AG09319 (cell line): ENCODE measurements at places on chromosomes 4 and X.

- DNase-seq: peak; percentile 34
Observed at GRCh38 chr4:100095729-100096595, 94.3 kb downstream of the DDIT4L start.

DNA sequence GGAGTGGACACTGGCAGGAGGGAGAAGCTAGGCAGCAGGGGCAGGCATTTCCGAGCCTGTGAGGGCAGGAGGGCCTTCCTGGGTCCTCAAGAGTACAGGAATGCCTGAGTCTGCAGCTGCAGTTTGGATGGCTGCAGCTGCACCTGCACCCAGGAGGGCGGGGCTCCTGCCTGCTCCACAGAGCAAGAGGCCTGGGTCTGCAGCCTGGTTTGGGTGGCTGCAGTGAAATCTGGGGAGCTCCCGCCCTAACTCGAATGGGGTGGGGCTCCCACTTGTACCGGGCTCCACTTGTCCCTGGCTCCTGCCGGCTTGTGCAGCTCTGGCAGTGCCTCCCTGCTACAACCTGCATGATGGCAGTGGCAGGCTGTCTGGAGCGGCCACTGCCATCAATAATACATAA is 436.0 kb downstream of the ARHGAP24 start:
- no peak for DNase-seq

DNA sequence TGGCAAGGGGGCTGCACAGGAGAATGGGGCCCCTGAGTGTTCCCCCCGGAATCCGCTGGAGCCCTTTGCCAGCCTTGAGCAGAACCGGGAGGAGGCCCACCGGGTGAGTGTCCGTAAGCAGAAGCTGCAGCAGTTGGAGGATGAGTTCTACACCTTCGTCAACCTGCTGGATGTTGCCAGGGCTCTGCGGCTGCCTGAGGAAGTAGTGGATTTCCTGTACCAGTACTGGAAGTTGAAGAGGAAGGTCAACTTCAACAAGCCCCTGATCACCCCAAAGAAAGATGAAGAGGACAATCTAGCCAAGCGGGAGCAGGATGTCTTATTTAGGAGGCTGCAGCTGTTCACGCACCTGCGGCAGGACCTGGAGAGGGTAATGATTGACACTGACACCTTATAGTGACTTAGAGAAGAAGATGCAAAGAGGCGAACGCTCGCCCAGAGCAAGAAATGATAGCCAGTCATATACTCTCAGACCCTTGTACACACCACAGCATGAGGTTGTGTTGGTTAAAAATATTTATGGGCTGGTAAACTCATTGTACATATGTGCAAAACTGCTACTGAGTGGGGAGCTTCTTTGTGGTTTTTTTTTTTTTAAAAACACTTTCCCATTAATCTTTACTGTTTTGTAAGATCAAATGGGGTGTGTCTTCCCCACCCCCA is 52.5 kb downstream of the JADE1 start:
- DNase-seq: no peak

- DNase-seq: no peak
Observed at GRCh38 chrX:20235755-20236154, 31.0 kb downstream of the RPS6KA3 start.

DNA sequence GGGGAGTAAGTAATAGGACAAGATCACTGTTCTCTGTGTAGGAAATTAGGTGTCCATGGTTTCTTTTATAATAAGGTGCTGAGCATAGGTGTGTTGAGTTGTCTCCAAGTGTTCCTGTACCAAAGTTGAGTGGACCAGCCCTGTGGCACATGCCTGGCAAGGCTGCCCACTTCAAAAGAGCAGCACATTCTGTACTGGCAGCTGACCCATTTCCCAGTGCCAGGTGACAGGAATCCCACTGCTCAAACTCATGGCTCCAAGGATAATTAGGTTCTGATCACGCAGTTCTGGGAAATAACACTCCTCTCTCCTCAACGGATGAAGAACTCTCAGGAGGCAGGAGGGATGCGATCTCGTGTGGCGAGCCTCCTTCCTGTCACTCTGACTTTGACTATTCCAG is 12.8 kb upstream of the LGI2 start:
- DNase-seq: no peak

DNA sequence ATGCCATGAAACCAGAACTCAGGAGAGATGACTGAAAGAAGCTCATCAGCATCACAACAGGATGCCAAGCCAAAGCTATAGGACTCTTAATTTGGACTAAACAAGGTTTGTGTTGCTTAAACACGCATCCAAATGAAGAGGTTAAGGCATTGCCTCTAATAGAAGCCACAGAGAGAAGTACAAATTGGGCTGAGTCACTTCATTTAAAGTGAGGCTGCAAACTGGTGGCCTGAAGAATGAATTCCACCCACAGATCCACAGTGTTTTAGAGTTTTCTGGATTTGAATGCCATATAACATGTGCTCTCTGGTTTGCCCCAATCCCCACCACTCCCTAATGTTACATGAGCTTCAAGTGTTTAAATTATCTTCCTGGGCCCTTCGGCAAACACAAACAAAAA is 103.5 kb downstream of the FIP1L1 start:
- no peak for DNase-seq

DNA sequence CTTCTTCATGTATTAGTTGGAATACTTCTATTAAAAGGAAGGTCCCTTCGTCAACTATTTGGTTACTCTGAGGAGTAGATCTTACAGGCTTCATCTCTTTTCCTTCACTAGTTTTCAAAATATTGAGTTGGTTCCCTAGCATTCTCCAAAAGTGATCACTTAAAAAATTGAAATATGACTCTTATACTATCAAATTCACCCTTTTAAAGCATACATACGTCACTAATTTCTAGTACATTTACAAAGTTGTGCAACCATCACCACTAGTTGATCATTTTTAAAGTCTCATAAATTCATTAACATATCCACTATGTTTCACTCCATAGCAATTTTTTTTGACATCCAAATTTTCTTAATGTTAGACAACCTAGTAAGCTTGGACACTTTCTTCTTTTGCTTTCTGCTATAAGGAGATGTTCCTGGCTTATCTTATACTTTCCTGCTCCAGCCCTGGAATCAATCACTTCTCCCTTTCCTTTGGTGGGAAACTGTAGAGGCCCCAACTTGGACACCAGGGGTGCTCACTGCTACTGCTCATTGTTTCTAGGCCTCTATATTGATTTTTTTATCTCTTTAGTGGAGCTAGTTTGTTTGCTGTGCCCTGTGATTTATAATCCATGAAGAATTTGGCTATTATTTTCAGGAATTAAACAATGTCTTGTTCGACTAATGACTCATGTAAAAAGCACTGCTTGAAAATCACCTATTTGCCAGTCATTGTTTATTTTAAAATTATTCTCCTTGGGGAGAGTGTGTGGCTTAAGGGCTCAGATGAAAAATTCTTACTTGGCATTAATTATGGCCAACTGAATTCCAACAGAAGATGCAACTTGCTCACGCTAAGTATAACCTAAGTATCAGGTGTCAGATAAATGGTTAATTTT is 4.0 kb upstream of the ZFX start:
- no peak for DNase-seq

DNA sequence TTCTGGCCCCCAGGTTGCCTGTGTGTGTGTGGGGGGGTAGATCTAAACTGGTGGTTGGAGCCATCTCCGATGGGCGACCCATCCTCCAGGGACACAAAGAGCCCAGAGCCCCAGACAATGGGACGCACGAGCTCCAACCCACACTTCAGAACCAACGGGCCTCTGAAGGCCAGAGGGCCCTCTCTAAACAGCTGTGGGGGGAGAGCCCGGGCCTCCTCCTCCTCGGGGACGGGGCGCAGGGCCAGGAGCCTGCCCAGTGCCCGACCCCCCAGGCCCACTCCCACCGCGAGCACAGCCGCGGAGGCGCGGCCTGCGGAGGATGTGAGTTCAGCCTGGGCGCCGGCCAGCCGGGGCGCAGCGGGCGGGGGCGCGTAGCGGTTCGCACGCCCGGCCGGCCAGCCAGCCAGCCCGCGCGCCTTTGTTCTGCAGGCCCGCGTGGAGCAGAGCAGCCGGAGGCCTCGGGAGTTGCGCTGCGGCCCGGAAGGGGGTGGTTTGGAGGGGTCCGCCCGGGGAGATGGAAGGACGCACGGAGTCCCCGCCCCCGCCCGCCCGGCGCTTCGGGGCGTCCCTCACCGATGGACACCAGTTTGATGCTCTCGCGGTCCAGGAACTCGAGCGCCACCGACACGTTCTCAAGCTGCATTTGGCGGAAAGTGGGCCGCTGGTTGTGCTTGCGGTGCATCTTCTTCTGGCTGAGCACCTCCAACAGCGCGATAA is 4.0 kb downstream of the FLNA start:
- DNase-seq: no peak

- DNase-seq: no peak
Observed at GRCh38 chrX:44178274-44179053, 165.0 kb downstream of the EFHC2 start.

- no peak for DNase-seq
Observed at GRCh38 chrX:9966775-9967408, at the start of gene CLDN34. Gene CLDN34, plus strand, starts transcription at chrX:9967358. Its CDS starts 0 bp downstream, at chrX:9967358.

GRCh38 chr4:1058997-1059665 is 47.7 kb downstream of the FGFRL1 start:
- no peak for DNase-seq
